ENCODE measurements at places on chromosomes 3 and 15.

DNA sequence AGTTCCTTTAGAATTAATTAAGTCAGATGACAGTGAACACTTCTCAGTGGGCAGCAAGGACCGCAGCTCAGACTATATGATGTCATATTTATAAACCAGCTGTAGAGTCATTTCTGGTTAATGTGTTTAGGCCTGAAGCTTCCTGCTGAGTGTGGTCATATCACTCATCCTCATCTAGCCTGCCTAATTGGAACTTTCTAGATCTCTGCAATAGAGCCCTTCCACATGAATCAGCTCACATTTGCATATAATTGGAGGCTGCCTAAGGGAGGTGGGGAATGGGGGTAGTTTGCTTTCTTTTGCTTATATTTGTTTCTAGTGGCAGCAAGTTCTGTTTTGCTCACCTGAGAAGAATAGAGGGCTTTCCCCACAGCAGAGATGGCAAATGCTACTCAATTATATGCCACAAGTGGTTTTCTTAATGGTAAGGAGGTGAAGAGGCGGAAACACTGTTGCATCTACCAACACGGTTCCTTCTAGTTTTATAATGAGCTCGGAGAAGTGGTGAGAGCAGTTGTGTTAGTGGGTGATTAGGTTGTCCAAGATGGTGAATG is 148.1 kb downstream of the KLHL25 start:
- DNase-seq, result peak; percentile 89

- no peak for DNase-seq
Observed at GRCh38 chr3:77039606-77040171, at the start of gene ROBO2. Gene ROBO2 (plus strand): TSS chr3:77040099. CDS start chr3:77040786, 687 bp downstream.

DNA sequence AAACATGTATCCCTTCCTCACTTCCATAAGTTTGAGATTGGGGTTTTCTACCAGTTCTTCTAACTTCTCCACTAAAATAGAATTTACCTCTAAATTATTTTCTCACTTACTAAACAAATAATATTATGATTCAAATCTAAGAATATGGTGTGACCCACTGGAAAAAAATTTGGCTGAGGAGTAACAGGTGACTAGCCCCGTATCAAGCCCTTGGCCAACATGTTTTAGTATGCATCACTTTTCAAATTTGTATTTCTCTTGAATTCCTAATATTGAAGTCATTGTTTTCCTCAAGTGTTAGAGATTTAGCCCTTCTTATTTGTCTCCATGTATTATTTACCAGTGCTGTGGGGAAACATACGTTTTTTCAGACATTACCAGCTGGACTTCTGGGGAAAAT is 759.4 kb downstream of the NSUN3 start:
- no peak for DNase-seq

DNA sequence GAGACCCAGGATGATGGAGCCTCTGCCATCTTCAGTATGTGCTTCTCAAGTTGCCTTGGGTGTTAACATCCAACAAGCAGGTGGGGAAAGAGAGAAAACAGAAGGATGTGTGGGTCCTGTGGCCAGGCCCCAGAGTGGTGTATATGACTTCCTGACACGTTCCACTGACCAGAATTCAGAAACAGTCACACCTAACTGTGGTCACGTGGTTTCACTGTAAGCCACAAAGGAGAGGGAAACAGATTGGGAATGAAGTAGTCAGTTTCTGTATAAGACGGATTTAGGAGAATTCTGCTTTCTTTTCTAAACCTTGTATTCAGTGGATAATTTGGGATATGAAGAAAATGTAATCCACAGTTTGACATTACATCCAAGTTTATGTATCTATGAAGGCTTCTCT is 454.1 kb upstream of the IL12A start:
- no peak for DNase-seq

- DNase-seq, result no peak
Observed at GRCh38 chr3:148030975-148031374, 621.8 kb downstream of the ZIC1 start.

GRCh38 chr3:72340476-72341379 is 507.5 kb downstream of the SHQ1 start:
- DNase-seq, result no peak

GRCh38 chr3:18558507-18558906 is 133.4 kb upstream of the SATB1 start:
- DNase-seq, result no peak

DNA sequence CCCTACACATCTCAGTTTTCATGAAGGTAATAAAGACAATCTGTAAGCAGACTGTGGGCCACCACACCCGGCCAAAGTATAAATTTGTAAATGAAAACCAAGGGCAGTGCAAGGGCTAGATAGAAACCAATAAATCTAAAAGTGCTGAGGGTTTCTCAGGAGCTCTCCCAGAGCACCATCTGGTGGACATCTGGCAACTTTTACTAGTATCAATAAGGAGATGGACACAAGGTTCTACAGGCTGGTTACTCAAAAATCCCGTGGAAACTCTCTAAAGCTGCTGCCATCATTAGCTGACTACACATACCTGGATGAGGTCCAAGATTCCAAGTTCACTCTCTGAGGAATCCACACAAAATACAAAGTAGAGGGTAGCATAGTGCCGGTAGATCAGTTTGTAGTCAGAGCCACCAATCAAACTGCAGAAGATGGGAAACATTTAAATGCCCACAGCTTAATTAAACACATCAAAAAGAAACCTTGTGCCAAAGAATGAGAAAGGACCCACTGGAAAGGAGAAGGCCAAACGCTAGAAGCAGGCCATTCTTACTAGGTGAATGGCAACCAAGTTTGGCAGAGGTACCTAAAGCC is 5.5 kb downstream of the AP3S2 start:
- DNase-seq, result peak; percentile 74

- DNase-seq, result no peak
Observed at GRCh38 chr3:2652386-2652785, 457.8 kb downstream of the IL5RA start.

DNA sequence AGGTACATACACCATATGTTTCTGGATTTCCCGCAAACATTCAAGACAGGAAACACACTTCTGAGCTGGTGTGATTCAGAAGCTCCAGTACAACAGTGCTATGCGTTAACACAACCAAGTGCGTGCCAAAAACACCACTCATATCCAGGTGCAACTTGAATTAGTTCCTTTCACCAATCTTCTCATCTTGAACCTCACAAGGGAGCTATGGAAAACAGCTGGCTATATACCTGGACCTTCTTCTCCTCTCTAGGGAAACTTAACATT is 31.3 kb downstream of the SUSD5 start:
- no peak for DNase-seq

DNA sequence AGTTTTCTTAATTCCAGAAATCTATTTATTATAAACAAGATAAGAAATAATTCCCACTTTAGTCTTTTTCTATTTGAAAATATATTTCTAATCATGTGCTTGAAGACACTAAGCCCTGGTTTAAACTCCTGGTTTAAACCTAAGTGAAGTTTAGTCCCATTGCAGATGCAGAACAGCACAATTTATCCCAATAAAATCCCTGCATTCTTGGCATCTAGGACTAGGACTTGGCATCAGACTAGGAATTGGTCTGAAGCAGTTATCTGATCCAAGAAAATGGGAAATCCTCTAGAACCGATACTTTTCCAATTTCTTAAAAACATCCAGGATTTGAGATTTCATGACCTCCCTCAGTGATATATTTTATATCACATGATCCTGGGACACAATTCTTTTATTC is 168.8 kb upstream of the VEPH1 start:
- DNase-seq, result no peak

DNA sequence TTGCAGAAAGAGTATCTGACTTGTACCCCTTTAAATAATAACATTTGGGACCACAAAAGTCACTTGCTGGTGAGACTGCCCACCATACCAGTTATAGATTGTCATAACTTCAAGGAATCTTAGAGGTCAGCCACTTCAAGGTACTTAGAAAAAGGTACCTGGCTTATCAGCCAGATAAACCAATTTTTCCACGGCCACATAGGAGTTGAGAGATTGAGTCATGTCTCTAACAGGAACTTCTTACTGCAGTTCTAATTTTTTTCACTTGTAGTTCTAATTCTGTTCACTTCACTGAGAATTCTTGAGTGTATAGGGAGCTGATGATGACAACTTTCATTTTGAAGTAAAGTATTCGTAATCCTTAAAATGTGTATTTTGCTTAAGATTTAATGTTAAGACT is 317.1 kb upstream of the CBLB start:
- no peak for DNase-seq

- DNase-seq, result peak; percentile 50
Observed at GRCh38 chr15:75025107-75025506, 1.7 kb downstream of the PPCDC start.

- peak; percentile 29 for DNase-seq
Observed at GRCh38 chr3:12342151-12342550, 53.3 kb downstream of the PPARG start.

DNA sequence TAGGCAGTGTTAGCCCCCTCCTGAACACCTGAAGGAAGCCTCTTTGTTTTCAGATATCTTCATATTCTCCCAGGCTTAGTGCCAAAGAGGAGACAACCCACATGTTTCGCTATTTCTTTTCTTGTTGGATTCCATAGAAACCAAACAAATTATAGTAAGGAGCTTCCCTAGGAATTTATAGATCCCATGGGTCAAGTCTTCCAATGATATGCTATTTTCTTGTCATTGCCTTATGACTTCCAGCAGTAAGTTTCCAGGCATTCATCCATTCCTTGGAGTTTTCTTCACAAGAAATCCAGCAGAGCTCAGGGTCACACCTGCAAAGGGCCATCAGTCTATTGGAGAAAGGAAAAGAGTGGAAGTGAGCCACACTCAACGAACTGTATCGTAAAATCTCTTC is 9.9 kb upstream of the KCNMB2 start:
- no peak for DNase-seq

DNA sequence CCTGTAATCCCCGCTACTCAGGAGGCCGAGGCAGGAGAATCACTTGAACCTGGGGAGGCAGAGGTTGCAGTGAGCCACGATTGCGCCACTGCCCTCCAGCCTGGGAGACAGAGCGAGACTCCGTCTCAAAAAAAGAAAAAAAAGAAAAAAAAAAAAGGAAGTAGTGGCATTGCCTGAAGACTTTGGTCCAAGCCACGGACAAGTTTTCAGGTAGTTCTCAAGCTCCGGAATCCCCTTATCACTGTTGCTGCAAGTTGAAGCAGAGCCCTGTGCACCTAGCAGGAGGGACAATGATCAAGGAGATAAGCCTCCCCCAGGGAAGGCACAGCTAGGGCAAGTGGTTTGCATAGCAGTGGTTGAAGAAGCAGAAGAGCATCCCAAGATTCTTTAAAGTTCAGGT is 97.6 kb downstream of the MEX3B start:
- no peak for DNase-seq

- peak; percentile 18 for DNase-seq
Observed at GRCh38 chr15:57220205-57220604, 156.1 kb upstream of the CGNL1 start.

- DNase-seq, result no peak
Observed at GRCh38 chr3:861721-862120, 231.1 kb upstream of the CNTN6 start.

- no peak for DNase-seq
Observed at GRCh38 chr3:122358703-122359032, 24.4 kb downstream of the MIX23 start.

- DNase-seq, result peak; percentile 47
Observed at GRCh38 chr15:73564255-73564654, 68.9 kb downstream of the NPTN start.

GRCh38 chr15:80288131-80288530 is 36.1 kb upstream of the CTXND1 start:
- no peak for DNase-seq

GRCh38 chr3:11254876-11255275 is 17.3 kb upstream of the ATG7 start:
- no peak for DNase-seq

GRCh38 chr3:185332026-185332735 is 30.8 kb upstream of the MAP3K13 start:
- peak; percentile 90 for DNase-seq

GRCh38 chr3:77373619-77374018 is 333.7 kb downstream of the ROBO2 start:
- no peak for DNase-seq

DNA sequence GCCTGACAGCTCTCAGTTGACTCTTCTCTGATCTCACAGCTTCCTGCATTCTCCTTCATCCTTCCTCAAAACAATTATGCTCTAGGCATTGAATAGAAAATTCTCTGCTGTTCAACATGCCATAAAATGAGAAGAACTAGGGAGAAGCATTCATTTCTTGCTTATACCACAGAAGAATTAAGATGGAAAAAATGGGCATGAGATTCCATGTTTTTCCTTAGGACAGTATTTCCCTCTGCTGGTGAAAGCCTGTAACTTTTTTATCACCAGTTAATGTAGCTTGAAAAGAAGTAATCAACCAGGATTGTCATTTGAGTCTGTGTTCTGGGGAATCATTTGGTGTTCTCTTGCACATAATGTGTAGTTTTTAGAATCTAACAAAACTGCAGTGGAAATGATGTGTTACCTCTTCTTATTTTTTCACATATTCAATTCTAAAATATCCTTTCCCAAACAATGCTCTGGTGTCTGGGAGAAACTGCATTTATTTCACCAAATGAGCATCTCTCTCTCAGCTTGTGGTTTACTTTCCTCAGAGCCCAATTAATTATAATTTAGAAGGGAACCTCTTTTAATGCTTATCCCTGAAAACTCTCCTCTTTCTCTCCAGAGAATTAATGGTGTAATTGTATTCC is 92.8 kb upstream of the DCBLD2 start:
- DNase-seq, result peak; percentile 6

- DNase-seq, result peak; percentile 66
Observed at GRCh38 chr3:119295816-119296726, 1.9 kb downstream of the ARHGAP31 start.

GRCh38 chr15:39273717-39274411 is 307.0 kb upstream of the THBS1 start:
- DNase-seq, result no peak

DNA sequence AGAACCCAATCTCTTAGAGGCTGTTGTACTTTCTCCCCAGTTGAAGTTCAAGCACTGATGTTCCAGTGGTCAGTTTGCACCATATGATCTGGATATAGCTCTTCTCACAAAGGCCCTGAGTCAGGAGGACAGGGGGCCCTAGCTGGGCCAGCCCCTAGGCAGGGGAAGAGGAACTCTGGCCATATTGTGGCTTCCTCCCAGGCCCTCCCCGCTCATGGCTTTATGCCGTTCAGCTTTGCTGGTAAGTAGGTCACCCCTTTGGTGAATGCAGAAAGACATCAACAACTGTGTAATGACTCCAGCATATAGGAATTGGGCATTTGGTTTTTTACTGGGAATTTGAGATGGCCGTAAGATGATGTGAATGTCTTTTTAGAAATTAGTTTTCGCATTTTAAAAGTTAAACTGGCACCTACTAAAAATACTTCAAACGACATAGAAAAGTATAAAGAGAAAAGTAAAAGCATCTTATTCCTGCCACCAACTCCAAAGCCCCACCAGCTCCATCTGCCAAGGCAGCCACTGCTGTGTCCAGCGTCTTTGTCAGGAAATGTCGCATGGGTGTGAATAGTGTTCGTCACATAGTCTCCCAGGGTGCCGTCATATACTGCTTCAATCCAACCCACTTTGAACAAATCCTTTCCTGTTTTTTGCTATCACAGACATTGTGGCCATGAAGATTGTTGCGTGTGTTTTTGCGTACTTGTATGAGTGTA is 25.3 kb downstream of the CCR9 start:
- DNase-seq, result no peak

GRCh38 chr3:49911124-49911420 is 7.4 kb upstream of the MST1R start:
- DNase-seq, result no peak
